Posterior vena cava (tissue), 2 donors: ENCODE measurements at places on chromosomes 7 and 10.

DNA sequence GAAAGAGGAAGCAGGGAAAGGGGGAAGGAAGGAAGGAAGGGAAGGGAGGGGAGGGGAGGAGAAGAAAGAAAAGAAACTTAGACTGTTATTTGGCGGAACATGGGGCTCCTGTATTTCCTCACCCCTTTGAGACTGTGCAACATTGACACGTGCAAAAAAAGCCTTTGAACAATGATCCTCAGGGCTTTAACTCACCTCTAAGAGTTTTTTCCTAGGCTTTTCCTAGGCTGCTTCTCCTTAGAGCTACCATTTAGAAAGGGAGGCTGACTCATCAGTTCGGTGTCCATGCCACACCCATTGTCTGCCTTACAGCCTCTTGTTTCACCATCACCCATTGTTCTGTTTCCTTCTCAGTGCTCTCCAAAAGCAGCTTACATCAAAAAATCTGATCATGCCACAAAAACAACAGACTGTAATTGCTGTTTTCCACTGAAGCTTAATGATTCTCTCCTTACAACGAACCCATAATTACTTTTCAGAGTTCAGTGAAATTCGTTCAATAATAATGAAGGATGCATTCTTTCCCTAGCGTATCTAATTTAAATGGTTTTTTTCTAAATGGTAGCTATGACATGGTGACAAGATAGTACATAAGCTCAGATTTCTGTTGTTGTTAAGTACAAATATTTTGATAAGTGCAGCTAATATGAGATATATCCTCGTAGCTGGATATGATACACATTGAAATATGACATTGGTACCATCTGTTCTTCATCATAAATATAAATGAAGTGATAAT lies 90.8 kb downstream of the PRLHR start:
- DNase-seq: no peak

GRCh38 chr10:16948361-16948760 lies 131.1 kb upstream of the RSU1 start:
- no peak for DNase-seq

- DNase-seq: no peak
Observed at GRCh38 chr7:100247152-100247757, 27.5 kb downstream of the PVRIG start.

- DNase-seq: no peak
Observed at GRCh38 chr10:94125856-94126255, 132.1 kb downstream of the PLCE1 start.

GRCh38 chr10:35083242-35083641 lies 6.9 kb downstream of the CUL2 start:
- no peak for DNase-seq

- DNase-seq: no peak
Observed at GRCh38 chr10:127563718-127564553, 14.8 kb downstream of the NPS start.
